ENCODE measurements at places on chromosomes 6 and 20.

- DNase-seq = no peak
These were observed 36.0 kb upstream of the SNX9 start for GRCh38 chr6:157787080-157787479.

DNA sequence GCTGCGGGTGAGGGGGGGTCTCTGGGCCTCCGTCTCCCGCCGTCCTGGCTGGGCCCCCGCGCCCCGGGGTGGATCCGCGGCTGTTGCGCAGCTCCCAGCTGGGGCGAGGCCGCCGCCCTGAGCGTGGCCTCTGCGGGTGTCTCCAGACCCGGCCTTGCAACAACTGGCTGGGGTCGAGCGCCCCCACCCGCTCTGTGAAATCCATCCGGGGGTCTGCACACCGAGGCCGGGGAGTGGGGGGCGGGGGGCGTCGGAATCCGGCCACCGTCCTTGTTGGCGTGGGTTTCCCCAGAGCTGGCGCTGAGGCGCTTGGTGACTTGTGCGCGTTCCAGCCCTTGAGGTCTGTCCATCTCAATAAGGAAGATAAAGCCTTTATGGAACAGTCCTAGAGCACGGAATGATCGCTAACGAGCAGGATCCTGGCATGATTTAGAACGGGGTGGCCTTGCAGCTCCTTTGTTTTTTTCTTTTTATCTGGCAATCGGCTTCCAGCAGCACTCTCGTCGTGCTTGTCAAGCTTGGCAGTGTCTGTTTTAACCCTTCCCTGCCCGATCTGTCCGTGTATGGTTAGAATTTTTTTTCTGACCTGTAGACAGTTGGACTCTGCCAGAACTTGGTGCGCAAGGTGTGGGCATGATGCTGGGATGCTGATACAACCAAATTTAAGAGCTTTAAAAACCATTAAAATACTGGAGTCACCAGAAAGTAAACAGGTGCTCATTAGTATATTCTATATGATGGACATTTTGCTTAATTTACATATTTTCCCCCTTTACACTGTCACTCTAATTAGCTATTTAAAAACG, 675 bp downstream of the DSTN start:
- DNase-seq = no peak

DNA sequence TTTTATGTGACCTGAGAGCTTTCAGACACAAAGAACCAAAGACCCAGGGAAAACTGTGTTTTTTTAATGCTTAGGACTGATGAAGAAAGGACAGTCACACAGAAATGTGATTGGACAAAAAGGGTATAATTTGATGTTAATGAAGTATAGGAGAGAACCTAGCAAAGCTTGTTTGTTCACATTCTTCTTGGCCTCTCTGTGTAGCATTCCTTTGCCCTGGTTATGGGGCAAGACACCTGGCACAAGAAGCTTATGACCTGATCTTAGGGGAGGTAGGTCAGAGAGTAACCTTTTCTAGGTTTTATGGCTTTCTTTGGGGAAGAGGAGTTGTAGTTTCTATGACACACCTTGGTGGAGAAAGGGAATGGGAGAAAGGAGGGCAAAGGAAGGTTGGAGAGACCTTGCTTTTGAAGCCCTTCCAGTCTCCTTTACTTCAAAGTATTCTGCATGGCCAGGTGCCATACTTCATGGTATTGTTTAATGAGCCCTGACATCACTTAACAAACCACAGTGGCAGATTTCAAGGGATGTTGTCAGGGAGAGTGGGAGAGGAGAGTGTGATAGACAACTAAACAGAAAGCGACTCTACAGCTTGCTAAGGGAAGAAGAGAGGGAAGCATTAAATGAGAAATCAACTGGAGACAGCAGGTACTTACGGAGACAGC, 701.8 kb upstream of the FLRT3 start:
- DNase-seq = no peak

DNA sequence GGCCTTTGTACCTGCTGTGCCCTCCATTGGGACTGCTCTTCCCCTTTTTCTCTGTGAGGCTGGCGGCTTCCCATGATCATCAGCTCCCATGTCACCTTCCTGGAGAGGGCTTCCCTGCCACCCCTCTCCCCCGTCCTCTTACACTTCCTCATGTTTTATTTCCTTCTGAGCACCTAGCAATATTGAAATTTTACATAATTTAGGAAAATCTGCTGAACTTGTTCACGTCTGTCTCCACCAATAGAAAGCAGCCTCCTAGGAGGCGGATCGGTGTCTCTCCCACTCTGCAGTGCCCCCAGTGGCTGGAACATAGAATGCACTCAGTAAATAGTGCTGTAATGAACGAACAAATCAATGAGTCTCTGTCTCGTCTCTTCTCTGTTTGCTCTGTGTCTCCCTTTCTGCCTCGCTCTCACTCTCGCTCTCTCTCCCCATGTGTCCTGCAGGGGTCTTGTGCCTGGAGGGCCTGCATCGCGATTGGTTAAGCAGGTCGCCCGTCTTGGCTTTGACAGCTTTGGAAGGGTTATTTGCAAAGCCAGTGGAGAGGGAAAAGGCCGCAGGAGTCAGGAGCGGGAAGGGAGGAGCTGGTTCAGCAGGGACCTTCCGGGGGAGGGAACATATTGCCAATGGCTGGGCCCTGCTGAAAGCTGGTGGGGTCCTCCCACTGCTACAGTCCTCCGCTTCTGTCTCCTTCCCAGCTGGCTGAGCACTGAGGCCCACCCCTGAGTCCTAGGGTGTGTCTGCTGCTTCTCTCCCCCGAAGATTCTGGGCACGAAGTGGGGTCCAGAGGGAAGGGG, 12.1 kb upstream of the OCSTAMP start:
- DNase-seq = no peak

GRCh38 chr6:143642403-143642802, 35.4 kb upstream of the PHACTR2 start:
- DNase-seq = no peak
